ENCODE measurements at places on chromosomes 4 and X. TPM values are rescaled to one million over a fixed set of nuclear protein-coding genes. Genes with fewer than 3 reads are reported as not detected.

DNA sequence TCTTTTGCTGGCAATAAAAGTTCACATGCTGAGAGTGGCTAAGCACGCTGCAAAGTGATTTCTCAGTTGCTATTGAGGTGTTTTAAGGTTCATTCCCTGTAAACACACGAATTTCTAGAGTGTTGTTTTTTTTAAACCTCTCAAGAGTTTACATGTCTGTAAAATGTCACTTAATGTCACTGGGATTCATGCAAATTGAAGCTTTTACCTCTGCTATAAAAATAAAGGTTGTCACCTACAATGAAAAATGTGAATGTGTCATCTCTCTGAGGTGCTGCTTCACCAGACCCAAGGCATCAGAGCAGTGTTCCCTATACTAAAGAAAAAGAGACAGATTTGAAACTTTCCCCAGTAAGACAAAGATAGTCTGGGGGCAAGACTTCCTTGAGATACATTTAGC is 127.0 kb downstream of the PPA2 start:
- no peak for ATAC-seq

- no peak for ATAC-seq
Measured at GRCh38 chrX:15492469-15492868, 664 bp downstream of the PIR start.

DNA sequence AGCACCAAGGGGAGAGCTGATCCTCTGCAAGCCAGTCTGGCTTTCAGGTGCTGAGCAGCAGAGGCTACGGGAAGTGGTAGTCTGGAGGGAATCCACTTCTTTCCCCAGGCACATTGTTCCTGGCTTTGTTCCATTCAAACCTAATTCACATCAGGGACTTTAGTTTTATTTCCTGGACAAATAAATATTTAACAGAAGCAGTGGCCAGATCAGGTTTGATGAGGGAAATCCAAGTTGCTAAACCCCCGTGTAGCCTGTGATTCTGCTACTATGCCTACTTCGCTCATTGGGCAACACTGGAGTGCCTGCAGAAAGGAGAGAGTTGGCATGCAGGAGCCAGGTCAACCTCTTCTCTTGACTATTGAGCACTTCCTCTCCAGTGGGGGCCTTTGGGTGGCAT is 13.8 kb upstream of the STBD1 start:
- no peak for ATAC-seq

DNA sequence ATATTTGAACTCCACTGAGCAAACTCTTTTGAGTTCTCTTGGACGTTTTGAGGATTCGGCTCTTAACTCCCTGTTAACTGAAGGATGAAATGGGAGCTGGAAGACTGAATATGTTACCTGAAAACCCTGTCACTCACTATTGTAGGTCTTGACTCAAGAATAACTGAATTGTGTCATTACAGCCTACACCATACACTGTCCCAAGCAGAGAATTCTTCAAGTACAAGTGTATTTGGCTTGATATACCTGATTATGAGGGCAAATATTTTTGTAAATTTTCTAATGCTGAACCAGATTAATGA is 276.1 kb downstream of the CFAP299 start:
- ATAC-seq, result no peak

ADAM29 gene
- not detected for total RNA-seq

DCLK2 gene
- total RNA-seq, result 33.0 TPM

CPLX1 gene
- total RNA-seq, result not detected

SPANXN5 gene
- not detected for total RNA-seq

TMPRSS11E gene
- 13.0 TPM for total RNA-seq

UGT2A1 gene
- not detected for total RNA-seq

SMIM31 gene
- total RNA-seq, result not detected

DNA sequence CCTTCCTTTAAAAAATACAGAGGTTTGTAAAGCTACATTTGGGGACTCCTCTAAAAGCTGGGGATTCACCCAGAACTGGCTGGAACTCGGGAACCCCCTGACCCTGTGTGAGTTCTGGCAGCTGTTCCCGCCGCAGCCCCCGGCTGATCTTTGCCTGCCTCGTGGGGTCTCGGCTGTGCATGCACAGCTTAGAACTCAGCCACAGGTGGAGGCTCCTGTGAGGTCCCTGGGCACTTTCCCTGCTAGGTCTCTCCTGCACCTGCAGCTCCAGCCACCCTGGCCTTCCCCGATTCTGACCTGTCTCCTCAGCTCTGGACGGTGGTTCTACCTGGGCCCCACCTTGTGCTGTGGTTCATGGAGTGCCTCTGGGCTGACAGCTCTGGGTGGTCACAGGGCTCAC is 48.6 kb upstream of the HGFAC start:
- ATAC-seq, result no peak

DNA sequence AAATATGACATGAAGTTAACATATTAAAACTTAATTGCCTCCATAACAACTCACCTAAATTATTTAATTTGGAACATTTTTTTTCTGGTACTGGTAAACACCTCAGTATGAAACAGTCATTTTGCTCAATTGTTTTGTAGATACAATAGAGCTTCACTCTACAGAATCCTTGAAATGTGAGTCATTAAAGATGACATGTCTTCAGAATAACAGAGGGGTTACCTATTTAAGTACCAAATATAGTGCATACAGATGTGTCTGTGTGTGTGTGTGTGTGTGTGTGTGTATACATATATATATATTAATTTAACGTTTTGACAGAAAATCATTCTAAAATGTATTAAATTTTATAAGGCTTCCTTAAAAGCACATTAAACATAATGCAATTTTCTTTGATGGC is 297.6 kb downstream of the INPP4B start:
- no peak for ATAC-seq

ADH6 gene
- total RNA-seq, result not detected

GRCh38 chr4:122624205-122624604 is 3.3 kb upstream of the IL21 start:
- no peak for ATAC-seq

DNA sequence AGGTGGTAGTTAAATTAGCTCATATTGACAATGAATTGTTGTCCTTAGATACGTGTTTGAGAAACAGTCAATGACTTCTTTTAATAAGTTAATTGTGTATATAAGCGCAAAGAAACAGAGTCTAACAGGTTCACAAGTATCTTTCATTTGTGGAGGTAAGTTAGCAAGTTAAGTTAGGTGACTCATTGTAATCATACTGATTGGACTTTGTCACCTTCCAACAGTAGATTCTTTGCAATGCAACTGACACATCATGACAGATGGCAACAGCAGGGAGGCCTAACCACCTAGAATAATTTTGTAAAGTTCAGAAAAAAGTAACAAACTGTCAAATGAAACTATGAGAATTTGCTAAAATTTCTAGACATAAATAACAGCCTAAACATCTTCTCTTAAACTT is 207.6 kb upstream of the PITX2 start:
- ATAC-seq, result no peak

- ATAC-seq, result no peak
Measured at GRCh38 chrX:136322064-136322463, 21.3 kb downstream of the ADGRG4 start.

All from gastroesophageal sphincter (tissue), 4 donors.